ENCODE measurements at places on chromosomes 7 and 10.

DNA sequence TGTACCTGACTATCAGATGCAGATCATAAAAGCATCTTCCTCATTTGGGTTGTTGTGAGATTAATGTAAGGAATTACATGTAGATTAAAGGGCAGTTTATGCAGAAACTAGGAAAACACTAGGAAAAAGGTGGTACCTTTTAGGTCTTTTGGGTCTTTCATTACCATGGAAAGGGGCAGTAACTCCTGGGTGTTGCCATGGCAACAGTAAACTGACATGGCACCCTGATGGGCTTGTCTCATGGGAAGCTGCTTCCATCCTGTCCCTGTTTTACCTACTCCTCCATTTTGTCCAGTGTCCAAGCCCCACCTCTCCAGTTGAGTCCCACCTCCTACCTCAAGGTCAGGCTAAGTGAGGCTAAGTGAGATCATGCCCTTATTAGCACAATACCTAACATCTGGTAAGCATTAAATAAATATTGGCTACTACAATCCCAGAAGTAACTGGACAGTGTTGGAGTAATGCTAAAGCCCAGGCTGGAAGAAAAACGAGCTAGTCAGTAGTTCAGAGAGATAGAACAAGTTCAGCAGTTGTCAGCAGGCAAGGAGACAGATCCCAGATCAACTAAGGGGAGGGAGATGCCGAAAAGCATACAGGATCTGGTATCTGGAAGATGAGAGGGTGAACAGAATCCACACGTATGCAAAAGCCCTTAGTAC lies 240.0 kb upstream of the AUTS2 start:
- DNase-seq = no peak

- DNase-seq = no peak
These were observed 14.8 kb downstream of the ATG9B start for GRCh38 chr7:151009327-151010036.

- DNase-seq = no peak
These were observed 850.9 kb downstream of the LRMDA start for GRCh38 chr10:76282061-76283025.

DNA sequence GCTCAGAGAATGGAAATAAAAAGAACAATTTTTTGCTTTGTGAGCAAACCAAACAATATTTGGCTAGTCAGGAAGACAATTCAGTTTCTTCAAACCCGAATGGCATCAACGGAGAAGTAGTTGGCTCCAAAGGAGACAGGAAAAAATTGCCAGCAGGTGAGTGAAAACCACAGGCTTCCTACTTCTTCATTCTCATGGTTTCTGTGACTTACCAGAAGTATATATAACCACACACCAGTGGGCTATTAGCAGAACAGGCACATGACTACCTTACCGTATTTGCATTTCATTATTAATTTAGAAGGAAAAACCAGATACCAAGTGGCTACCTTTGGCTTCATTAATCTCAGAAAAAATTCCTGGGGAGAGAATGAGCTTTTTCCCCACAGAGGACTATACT lies 8.8 kb downstream of the TDRD1 start:
- DNase-seq = no peak

DNA sequence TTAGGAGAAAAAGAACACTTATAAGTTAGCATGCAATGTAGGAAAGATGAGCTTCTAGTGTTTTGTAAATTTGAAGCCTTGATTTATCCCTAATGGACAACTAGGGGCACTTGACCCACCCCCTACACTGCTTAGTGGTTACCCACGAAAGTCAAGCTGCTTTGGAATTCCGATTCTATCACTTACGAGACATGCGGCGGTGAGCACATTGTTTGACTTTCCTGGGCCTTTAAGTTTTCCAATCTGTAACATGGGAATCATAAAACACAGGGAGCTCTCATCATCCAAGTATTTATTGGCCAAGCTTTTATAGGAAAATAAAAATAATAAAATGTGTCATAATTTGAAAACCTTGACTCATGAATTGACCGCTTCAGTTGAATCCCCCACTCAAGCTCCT lies 78.7 kb upstream of the PDK4 start:
- DNase-seq = no peak

DNA sequence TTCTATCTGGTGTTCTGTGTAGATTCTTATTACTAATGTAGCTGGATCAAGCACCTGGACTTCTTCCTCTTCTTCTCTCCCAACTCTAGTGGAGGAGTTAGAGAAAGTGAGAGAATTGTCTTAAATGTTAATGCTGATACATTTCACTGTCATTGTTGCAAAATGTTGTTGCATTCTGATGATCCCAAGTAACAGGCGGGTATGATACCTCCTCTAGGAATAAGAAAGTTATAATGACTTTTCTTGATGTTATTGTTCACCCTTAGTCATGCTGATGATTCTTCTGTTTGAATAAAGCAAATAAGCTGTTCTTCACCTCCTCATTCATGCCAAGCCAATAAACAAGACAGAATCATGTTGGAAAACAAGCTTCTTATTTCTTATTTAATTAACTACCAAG lies 9.1 kb downstream of the CHRM2 start:
- no peak for DNase-seq

GRCh38 chr7:127530148-127530547 lies 55.2 kb downstream of the GCC1 start:
- no peak for DNase-seq

- DNase-seq = no peak
These were observed 255.4 kb downstream of the WDR11 start for GRCh38 chr10:121106611-121107010.

DNA sequence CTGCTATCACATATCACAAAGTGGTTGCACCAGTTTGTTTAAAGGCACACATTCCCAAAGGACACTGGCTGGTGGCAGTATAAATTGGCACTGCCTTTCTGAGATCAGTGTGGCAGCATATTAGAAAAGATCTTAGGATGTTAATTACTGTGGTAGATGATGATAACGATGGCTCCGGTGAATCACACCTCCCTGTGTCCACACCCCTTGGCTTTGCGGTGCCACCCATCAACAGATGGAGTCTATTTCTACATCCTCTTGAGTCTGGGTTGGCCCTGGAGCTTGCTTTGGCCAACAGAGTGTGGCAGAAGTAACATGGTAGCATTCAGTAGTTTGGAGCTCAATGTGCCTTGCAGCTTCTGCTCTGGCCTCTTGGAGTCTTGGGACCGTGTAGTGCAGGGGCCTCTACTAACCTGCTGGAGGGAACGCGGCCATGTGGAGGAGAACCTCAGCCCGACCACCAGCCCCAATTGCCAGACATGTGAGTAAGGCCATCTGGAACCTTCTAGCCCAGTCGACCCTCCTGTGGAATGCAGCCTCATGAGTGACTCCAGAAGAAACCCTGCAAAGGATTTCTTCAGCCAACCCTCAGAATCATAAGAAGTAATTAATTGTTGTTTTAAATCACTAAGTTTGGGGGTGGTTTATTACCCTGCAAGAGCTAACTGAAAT lies 27.2 kb upstream of the PLEKHA1 start:
- DNase-seq = no peak

DNA sequence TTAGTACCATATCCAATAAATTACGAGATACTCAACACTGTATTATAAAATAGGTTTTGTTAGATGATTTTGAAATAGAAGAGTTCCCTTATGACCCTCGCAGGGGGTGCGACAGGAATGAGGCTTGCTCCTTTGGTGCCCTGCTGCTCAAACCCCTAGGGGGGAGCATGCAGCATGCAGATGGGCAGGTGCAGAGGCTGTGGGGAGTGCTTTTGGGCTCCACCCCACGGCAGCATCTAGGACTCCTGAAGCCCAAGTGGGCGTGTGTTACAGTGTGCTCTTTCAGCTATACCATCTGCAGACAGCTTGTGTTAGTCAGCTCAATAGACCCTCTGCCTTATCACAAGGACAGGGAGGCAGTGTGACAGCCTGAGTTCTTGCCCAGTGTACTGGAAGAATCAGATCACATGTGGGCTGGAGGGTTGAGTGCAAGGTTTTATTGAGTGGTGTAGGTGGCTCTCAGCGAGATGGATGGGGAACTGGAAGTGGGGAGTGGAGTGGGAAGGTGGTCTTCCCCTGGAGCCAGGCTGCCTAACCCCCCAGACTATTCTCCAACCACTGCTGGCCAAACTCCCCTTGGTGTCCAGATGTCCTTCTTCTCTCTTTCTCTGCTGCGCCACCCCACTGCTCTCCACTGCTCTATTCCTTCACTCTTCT lies 3.1 kb upstream of the MRC1 start:
- DNase-seq = no peak

GRCh38 chr10:78846760-78847159 lies 222.0 kb upstream of the ZMIZ1 start:
- no peak for DNase-seq

GRCh38 chr10:18710201-18710653 lies 51.0 kb downstream of the ARL5B start:
- no peak for DNase-seq

GRCh38 chr10:128060341-128061250 lies 65.6 kb downstream of the MKI67 start:
- no peak for DNase-seq

- no peak for DNase-seq
These were observed 95.6 kb upstream of the ASAH2 start for GRCh38 chr10:50346942-50347341.

Measured in central memory CD4-positive, alpha-beta T cell (primary cell).